ENCODE measurements at places on chromosomes 3 and 15.

DNA sequence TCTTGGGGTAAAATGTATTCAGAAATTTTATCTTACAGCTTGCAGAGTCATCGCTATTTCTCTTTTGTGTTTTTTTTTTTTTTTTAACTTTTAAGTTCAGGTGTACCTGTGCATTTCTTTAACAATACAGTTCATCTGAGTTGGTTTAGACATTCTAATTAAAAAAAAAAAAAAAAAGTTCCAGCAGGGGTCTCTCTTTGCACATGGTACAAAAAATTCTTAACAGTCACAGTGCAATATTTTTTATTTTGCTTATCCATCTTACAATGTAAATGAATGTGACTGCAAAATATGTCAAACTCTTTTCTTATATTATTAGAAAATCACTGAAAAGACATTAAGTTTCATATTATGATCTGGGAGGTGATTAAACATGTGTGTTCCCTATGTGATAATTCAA, 47.5 kb upstream of the SLC9A9 start:
- DNase-seq: no peak

GRCh38 chr15:26635105-26635504, 137.8 kb downstream of the GABRB3 start:
- DNase-seq: no peak

DNA sequence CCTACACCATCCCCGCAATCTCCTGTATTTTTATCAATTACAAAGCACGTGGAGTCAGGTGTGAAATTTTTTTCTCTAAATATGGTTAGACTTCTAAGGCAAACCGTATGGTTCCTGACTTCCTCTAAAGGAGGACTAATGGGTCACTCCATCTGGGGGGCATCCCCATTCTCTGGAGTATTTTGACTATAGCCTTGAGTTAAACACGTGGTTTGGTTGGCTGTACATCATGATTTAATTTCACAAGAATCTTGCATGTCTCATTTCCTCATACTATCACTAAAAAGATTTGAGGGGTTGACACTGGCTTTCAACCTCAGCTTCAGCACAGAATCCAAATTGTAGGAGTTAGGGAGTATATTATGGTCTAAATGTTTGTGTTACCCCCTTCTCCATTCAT, 25.3 kb upstream of the ZNF770 start:
- DNase-seq: no peak

DNA sequence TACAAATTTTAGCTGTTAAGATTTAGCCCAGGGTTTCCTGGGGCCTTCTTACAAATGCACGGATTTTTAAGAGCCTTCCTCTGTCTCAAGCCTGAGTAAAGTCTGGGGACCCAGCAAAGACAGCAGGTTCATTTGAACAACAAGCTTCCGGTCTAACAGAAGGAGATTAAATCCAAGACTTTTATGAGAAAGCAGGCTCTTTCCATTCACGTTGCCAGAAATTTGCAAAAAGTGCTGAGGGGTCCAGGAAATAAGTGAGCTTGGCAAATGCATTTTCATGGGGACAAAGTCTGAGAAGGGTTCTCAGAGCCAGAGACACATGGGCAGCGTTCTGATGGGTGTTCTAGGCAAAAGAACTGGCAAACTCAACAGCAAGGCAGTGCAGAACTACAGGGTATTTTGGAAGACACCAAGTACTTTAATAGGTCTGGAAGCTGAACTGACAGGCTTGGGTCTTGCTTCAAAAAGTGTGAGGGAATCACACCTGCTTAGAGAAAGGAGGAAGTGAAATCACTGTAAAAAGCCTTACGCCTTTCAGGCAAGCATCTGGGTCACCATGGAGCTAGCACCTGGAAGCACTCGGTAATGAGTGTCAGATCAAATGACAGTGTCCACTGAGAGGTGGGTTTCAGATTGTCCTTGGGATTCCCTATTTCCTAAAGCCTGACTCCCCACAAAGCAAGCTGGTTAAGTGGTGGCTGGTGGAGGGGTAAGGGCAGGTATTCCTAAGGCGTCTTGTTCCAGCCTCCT, 115.8 kb upstream of the ARHGEF3 start:
- DNase-seq: no peak

All from stimulated activated CD4-positive, alpha-beta T cell treated with anti-CD3 and anti-CD28 coated beads, TNF-alpha, amount 100 ng/mL, for 4 hours (primary cell).